SK-N-SH (cell line): ENCODE measurements at places on chromosomes 5 and 9. TPM values are rescaled to one million over a fixed set of nuclear protein-coding genes. Genes with fewer than 3 reads are reported as not detected.

OLFML2A gene
- 4.8 and 7.7 TPM in 2 replicates for polyA plus RNA-seq

DNLZ gene
- 24.5 and 40.6 TPM in 2 replicates for polyA plus RNA-seq

MRPS2 gene
- polyA plus RNA-seq = 113 and 116 TPM in 2 replicates

RLN2 gene
- 0.50 and 0.51 TPM in 2 replicates for polyA plus RNA-seq

CCNO gene
- polyA plus RNA-seq = not detected in 2 replicates

TLR4 gene
- polyA plus RNA-seq = 0.85 and 1.2 TPM in 2 replicates

NKD2 gene
- polyA plus RNA-seq = not detected in 2 replicates

ODF2 gene
- 32.7 and 35.7 TPM in 2 replicates for polyA plus RNA-seq

CHD1 gene
- 12.4 and 15.2 TPM in 2 replicates for polyA plus RNA-seq

CPEB4 gene
- 6.8 and 9.4 TPM in 2 replicates for polyA plus RNA-seq

SLC6A18 gene
- not detected in 2 replicates for polyA plus RNA-seq

SOHLH1 gene
- polyA plus RNA-seq = not detected in 2 replicates

PRRC1 gene
- 26.6 and 34.2 TPM in 2 replicates for polyA plus RNA-seq

RALGDS gene
- 64.1 and 64.7 TPM in 2 replicates for polyA plus RNA-seq

MEIKIN gene
- polyA plus RNA-seq = not detected in 2 replicates

FOXD4L3 gene
- 0.06 and 0.10 TPM in 2 replicates for polyA plus RNA-seq

MLANA gene
- polyA plus RNA-seq = not detected in 2 replicates

GCNT4 gene
- polyA plus RNA-seq = 0.02 and 0.03 TPM in 2 replicates

TRAPPC13 gene
- polyA plus RNA-seq = 10.7 and 18.2 TPM in 2 replicates

CAMK2A gene
- polyA plus RNA-seq = 0.05 and 0.10 TPM in 2 replicates

TAS2R1 gene
- polyA plus RNA-seq = not detected in 2 replicates

CTSL gene
- 98.3 and 114 TPM in 2 replicates for polyA plus RNA-seq

JAKMIP2 gene
- 1.8 and 2.1 TPM in 2 replicates for polyA plus RNA-seq

PRLR gene
- 0.13 and 0.34 TPM in 2 replicates for polyA plus RNA-seq

PCDHGB4 gene
- 0.37 and 0.64 TPM in 2 replicates for polyA plus RNA-seq

MEGF10 gene
- 0.67 and 1.1 TPM in 2 replicates for polyA plus RNA-seq

GTF2H2 gene
- polyA plus RNA-seq = 11.0 and 11.5 TPM in 2 replicates

SPAG8 gene
- 1.5 and 2.8 TPM in 2 replicates for polyA plus RNA-seq

TMC1 gene
- 0.10 TPM in 1 of 2 replicates, not detected in the other for polyA plus RNA-seq

DIPK1B gene
- polyA plus RNA-seq = 24.5 and 27.1 TPM in 2 replicates

HTR1A gene
- polyA plus RNA-seq = not detected in 2 replicates

IFNW1 gene
- polyA plus RNA-seq = not detected in 2 replicates

TAF11L10 gene
- not detected in 2 replicates for polyA plus RNA-seq

SEMA4D gene
- polyA plus RNA-seq = 2.1 and 4.8 TPM in 2 replicates

RETREG1 gene
- 0.43 and 0.89 TPM in 2 replicates for polyA plus RNA-seq

FAM219A gene
- 15.7 and 18.5 TPM in 2 replicates for polyA plus RNA-seq

SLC34A3 gene
- 0.06 TPM in 1 of 2 replicates, not detected in the other for polyA plus RNA-seq

CYSRT1 gene
- 2.1 and 2.2 TPM in 2 replicates for polyA plus RNA-seq

CYLC2 gene
- polyA plus RNA-seq = not detected in 2 replicates

TEX48 gene
- 0.41 and 0.46 TPM in 2 replicates for polyA plus RNA-seq

ADAMTSL2 gene
- polyA plus RNA-seq = 0.21 and 0.31 TPM in 2 replicates

CDX1 gene
- 0.23 and 0.26 TPM in 2 replicates for polyA plus RNA-seq

TNC gene
- polyA plus RNA-seq = 572 and 805 TPM in 2 replicates

MYMK gene
- polyA plus RNA-seq = not detected in 2 replicates

ARID3C gene
- polyA plus RNA-seq = 0.08 and 0.11 TPM in 2 replicates

MYOT gene
- 0.02 and 0.06 TPM in 2 replicates for polyA plus RNA-seq

SLC6A7 gene
- not detected in 2 replicates for polyA plus RNA-seq

C5orf58 gene
- polyA plus RNA-seq = not detected in 2 replicates

ROPN1L gene
- 0.31 and 0.58 TPM in 2 replicates for polyA plus RNA-seq

NACC2 gene
- 18.4 and 22.1 TPM in 2 replicates for polyA plus RNA-seq

ORM2 gene
- polyA plus RNA-seq = not detected in 2 replicates

STKLD1 gene
- polyA plus RNA-seq = 2.3 and 2.5 TPM in 2 replicates

SIL1 gene
- polyA plus RNA-seq = 25.9 and 26.2 TPM in 2 replicates

PCDHGB7 gene
- polyA plus RNA-seq = 14.2 and 19.1 TPM in 2 replicates

PCDHB14 gene
- 9.7 and 10.6 TPM in 2 replicates for polyA plus RNA-seq

SPATA6L gene
- polyA plus RNA-seq = 0.44 and 0.47 TPM in 2 replicates

LAMC3 gene
- polyA plus RNA-seq = 0.06 and 0.07 TPM in 2 replicates

STOML2 gene
- polyA plus RNA-seq = 229 and 232 TPM in 2 replicates

THG1L gene
- 32.0 and 37.0 TPM in 2 replicates for polyA plus RNA-seq

DOK3 gene
- 1.9 and 2.2 TPM in 2 replicates for polyA plus RNA-seq
